ENCODE measurements at places on chromosomes 13 and 19. TPM values are rescaled to one million over a fixed set of nuclear protein-coding genes. Genes with fewer than 3 reads are reported as not detected.

The C5AR2 gene
- polyA plus RNA-seq, result not detected

- DNase-seq, result no peak
Observed at GRCh38 chr13:37416291-37417059, 182.1 kb downstream of the POSTN start.

The ZNF763 gene
- polyA plus RNA-seq, result 1.2 TPM

The PCDH17 gene
- 3.5 TPM for polyA plus RNA-seq

The PCDH9 gene
- polyA plus RNA-seq, result 9.5 TPM

The PGLYRP2 gene
- not detected for polyA plus RNA-seq

- DNase-seq, result no peak
Observed at GRCh38 chr13:49739498-49740187, 48.4 kb upstream of the EBPL start.

- DNase-seq, result no peak
Observed at GRCh38 chr19:38933544-38933943, 2.8 kb downstream of the MRPS12 start.

The CEACAM5 gene
- polyA plus RNA-seq, result 1.5 TPM

The ZSWIM9 gene
- polyA plus RNA-seq, result 1.5 TPM

GRCh38 chr13:98216135-98216565, 39.1 kb upstream of the RNF113B start:
- DNase-seq, result no peak

GRCh38 chr19:8481201-8481600, 21.2 kb downstream of the PRAM1 start:
- no peak for DNase-seq

DNA sequence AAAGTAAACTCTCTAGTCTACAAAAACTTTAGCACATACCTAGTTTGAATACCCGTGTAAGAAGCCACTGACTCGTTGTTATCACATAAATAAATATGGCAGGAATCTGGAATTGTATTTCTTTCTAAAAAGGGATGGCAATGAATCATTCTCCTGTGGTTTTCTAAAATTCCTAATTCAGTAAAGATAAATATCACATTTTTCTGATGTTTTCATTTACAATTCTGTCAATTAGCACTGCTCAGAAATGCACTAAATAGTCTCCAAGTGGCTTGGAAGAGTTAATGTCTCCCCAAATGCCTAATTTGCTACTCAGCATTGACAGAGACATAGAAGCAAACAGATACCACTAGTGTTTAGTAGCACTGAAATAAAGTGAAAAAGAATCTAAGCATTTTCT, 547.7 kb upstream of the SLITRK1 start:
- DNase-seq, result no peak

- no peak for DNase-seq
Observed at GRCh38 chr13:21045100-21045499, 16.3 kb downstream of the LATS2 start.
